Epithelial cell of alveolus of lung (primary cell): ENCODE measurements at places on chromosomes 3 and 15. TPM values are rescaled to one million over a fixed set of nuclear protein-coding genes. Genes with fewer than 3 reads are reported as not detected.

The TGM5 gene
- not detected in 2 replicates for total RNA-seq

The ITIH4 gene
- total RNA-seq, result not detected in 2 replicates

The CADPS gene
- total RNA-seq, result 1.9 and 5.6 TPM in 2 replicates

The RBMS3 gene
- 20.3 and 21.4 TPM in 2 replicates for total RNA-seq

The ALS2CL gene
- 2.1 and 44.2 TPM in 2 replicates for total RNA-seq

The NME9 gene
- not detected in 2 replicates for total RNA-seq

The LRRIQ4 gene
- total RNA-seq, result not detected in 2 replicates

The ANKRD63 gene
- not detected in 2 replicates for total RNA-seq

The NANOGP8 gene
- not detected in 2 replicates for total RNA-seq

The GRIP2 gene
- under 0.01 TPM in 1 of 2 replicates, not detected in the other for total RNA-seq

The RARRES1 gene
- total RNA-seq, result 88.2 and 148 TPM in 2 replicates

The C3orf85 gene
- not detected in 2 replicates for total RNA-seq

The CCDC39 gene
- total RNA-seq, result not detected in 2 replicates

The ADAMTS9 gene
- 2.7 and 34.4 TPM in 2 replicates for total RNA-seq

The SPTBN5 gene
- under 0.01 and 0.24 TPM in 2 replicates for total RNA-seq

The CLDN18 gene
- total RNA-seq, result not detected in 2 replicates

The KNL1 gene
- 7.9 and 16.4 TPM in 2 replicates for total RNA-seq

The KCNMB3 gene
- total RNA-seq, result under 0.01 and 1.4 TPM in 2 replicates

The BOC gene
- 10.0 and 17.5 TPM in 2 replicates for total RNA-seq

The SNTN gene
- total RNA-seq, result not detected in 2 replicates

The ATRIP gene
- total RNA-seq, result 4.3 and 5.9 TPM in 2 replicates

The FAM107A gene
- 0.13 and 0.32 TPM in 2 replicates for total RNA-seq
